Fibroblast of skin of abdomen (primary cell): ENCODE measurements at places on chromosomes 4 and X.

DNA sequence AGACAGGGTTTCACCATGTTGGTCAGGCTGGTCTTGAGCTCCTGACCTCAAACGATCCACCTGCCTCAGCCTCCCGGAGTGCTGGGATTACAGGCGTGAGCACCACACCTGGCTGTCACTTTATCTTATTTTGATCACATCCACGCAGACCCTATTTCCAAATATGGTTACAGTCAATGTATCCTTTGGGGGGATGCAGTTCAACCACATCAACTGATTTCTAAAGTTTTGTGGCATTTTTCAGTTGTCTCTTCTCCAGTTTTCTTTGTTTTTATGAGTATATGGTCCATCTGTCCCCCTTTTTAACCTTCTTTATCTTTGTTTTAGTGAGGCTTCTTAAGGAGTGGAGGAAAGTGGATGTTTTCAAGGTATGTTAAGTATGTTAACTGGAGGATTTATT lies 4.1 kb upstream of the HPF1 start:
- DNase-seq = no peak

GRCh38 chr4:118173126-118173525 lies 138.8 kb downstream of the NDST3 start:
- DNase-seq = no peak

GRCh38 chrX:125202591-125203248 lies 117.0 kb upstream of the TEX13C start:
- DNase-seq = no peak

DNA sequence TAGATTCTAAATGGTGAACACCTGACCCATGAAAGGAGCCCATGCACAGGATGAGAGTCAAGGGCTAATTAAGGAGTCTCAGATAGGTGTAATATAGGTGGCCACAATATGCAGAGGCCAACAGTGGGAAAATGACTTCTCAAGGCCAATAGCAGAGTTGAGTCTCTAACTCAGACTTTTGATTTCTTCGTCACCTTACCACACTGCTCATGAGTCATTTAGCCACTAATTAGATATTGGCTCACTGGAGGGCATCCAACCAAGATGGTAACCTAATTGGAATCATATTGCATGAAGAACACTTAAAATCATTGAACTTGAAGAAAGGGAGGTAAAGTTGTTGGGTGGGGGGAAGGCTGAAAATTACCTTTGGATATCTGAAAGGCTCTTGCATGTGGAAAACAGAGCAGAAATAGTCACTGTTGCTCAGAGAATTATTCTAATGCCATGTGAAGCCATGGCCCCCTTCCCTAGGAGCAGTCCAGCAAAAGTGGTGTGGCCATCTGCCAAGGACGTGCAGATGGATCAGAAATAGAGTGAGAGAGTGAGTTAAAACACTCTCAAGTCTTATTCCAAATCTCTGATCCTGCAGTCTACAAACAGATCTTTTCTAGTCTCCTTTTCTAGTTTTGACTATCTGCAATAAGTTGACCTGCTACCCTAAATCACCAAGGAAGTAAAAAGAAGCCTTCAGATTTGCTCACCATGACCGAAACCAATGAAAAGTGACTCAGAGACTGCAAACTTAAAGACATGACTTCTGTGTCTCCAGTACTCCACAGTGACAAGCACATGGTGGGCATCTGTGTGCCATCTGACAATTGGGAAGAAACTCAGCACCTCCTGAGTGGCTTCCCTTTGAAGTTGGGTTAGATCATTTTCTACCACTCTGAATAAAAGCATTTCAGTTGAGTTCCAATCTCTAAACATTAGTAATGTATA lies 93.9 kb upstream of the C1QTNF7 start:
- DNase-seq = peak; percentile 87

GRCh38 chrX:133390676-133391075 lies 24.6 kb downstream of the GPC4 start:
- DNase-seq = no peak

- DNase-seq = no peak
Observed at GRCh38 chr4:115396034-115396433, 282.6 kb upstream of the NDST4 start.

- no peak for DNase-seq
Observed at GRCh38 chr4:75660491-75660890, 12.7 kb downstream of the G3BP2 start.

DNA sequence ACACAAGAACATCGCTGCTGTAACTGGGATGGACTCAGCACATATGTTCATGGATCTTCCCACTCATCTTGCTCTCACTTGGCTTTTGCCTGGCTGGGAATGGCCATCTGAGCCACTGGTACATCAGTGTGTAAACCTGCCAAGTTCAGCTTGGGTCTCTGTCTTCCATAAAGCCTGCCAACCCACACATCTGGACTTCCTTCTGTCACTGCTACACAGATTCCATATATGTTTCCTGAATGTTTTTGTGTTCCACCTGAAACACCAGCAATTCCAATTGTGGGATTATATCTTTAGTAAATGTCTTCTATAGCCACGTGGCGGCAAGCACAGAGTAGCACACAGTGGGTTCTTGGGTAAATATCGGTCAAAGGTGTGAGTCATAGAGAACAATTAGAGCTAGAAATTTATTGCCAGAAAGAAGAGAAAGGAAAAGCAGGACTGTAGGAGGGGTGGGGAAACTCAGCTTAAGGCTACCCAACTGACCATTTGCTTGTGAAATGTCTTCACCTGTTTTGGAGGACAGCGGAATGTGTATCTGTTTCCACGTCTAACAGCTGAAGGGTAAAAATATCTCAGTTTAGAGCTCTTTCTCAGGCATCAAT lies 125.9 kb downstream of the MFAP3L start:
- DNase-seq = no peak

- DNase-seq = no peak
Observed at GRCh38 chr4:184713887-184714286, 20.0 kb downstream of the CENPU start.

DNA sequence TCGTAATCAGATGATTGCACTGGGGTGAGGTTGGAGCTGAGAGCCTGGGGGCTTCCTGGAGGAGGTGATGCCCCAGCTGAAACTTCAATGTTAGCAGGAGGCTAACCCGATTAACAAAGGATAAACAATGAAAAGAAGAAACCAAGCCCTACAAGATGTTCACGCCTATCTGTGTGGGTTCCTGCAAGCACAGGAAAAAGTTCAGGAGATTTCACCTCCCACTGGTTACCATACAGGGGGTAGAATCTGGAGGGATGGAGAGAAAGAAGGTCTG lies 27.5 kb downstream of the JAKMIP1 start:
- DNase-seq = no peak

DNA sequence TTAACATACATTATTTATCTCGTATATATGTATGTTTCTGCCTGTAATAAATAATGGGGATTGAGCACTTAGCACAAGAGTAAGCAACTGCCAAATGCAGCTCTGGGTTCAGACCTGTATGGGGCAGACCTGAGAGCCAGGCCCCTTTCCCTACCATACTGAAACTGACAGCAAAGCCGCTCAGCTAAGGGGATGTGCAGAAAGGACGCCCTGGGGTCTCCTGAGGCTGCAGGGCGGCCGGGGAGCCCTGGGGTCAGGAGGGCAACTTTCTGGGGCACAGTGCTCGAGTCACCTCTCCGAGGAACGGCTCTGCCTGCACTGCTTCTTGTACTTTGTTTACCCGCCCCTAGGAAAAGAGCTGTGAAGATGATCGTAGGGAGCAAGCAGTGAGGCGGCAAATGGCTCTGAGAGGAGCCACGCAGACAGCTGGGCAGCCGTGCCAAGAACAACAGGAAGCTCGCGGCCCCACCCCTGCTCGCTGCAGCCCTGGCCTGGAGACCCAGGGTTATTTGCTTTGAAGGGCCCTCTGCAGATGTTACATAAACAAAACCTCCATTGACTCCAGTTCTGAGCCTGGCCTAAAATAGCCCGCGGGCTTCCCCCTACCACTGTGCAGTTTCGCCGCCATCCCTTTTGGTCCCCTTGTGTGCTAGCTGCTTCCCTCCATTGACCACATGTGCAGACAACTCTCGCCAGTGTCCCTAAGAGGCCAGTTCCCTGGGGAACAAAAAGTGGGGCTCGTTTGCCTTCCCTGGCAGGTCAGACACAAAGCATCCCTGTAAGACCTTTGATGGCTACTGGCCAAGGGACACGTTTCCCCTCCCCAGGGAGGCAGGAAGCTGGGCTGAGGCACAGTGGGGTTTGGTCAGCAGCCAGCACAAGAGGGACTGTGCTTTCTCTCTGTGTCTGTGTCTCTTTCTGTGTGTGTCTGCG lies 111.3 kb upstream of the LNX1 start:
- DNase-seq = peak; percentile 81

GRCh38 chrX:153621949-153622598 lies 23.1 kb upstream of the CCNQ start:
- DNase-seq = no peak

DNA sequence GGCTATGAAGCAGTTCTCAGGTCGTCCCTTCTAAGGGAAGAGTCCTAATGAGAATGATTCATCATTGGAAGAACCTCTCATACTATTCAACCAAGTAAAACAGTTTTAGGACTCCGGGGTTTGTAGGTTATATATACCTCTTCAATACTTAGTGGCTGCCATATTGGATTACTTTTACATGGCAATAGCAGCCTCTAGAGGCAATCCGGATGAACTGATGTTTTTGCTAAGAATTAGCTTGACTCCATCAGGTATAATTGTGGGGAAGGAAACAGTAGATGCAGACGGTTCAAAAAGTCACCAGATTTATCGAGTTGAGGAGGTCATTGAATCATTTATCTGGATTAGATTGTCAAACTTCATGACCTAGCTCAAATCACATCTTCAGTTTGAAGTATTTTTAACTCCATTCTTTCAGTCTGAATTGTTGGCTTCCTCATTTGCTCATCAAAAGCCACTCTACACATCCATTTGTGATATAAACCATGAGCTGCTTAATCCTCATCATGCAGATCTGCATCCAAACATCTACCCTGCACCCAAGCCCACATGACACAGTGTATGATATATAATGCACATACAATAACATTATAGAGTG lies 28.4 kb downstream of the GUCY1B1 start:
- DNase-seq = peak; percentile 65

DNA sequence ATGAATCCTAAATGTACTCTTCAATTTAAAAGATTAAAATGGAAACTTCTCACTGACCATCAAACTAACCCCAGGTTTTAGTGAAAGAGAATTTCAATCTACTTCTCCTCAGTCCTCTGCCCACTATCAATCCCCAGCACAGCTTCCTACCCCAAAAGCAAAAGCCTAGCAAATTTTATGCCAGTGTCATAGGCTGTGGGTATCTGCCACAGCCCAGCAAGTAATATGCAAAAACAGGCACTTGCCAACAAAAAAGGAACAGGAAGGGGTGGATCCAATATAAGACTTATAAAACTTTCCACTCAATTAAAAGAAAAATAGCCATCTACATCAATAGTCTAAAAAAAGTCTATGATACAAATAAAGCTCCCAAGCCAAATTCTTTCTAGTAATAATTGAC lies 22.3 kb downstream of the CAMK2D start:
- no peak for DNase-seq

GRCh38 chrX:103250977-103251376 lies 4.0 kb downstream of the TCEAL8 start:
- DNase-seq = no peak

DNA sequence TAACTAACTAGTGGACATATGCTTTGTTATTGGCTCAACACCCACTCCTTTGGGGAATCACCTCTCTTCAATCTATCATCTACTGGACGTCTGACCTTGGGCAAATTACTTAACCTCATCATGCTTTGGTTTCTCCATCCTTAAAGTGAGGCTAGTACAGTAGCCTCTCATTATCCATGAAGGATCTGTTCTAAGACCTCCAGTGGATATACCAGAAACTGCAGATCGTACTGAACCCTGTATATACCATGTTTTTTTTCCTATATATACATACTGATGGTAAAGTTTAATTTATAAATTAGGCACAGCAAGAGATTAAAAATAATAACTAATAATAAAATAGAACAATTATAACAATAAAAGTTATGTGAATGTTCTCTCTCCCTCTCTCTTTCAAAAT lies 56.2 kb downstream of the HMGB3 start:
- no peak for DNase-seq

GRCh38 chrX:50813843-50814661 lies at the start of gene SHROOM4:
SHROOM4 (minus strand) TSS chrX:50814194; CDS start chrX:50814018, 176 bp downstream.
- peak; percentile 69 for DNase-seq

DNA sequence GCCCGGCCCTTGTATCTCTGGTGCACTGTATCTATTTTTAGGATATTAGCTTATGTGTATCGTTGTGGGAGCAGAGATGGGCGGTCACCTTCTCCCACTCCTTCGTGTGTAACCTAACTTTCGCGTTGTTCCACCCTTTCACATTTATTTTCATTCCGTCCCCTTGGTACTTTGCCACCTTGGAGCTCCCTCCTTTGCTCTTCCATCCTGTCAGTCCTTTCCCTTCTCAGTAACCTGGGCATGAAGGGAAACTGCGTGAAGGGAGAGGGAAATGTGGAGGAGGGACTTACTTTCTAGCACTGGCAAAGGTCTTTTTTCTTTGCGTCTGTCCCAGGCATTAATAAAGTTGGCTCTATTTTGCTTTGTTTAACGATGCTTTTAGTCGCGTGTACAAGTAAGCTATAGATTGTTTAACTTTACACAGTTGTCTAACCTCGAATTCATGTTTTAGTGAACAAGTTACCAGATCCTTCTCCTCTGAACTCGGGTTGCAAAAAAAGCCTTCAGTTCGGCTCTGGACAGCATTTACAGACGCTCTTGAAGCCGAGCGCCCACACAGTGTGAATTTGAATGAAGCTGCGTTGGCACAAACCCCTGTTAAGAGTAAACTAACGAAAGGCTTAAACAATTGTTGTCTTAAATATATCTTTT lies 3.9 kb downstream of the PCDH10 start:
- no peak for DNase-seq

DNA sequence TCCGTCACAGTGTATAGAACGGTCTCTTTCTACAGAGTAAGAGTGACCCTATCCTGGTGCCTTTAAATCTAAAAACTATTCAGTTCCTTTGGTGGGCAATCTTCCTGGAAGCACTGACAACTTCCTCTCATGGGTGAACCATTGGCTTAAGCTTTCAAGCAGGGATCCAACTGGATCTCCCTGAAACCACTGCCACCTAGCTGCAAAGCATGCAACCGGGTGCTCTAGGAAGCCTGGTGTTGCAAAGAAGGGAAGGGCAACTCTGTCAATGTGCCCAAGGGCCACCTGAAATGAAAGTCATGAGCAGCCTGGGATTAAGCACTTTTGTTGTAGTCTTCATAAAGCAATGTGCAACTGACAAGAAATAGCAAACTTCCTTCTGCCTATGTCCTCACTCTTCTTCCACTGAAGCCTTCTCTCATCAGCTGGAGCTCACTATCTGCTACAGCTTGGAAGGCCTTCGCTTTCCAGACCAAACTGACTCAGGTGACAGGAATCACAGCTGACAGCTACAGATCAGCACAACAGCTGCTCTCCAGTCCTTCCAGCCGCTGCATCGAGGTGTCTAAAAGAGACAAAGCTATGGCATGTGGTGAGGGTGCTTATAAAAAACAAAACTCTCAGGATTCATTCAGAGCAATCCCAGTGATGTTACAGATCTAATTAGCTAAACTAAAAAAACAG lies 46.1 kb downstream of the SETD7 start:
- DNase-seq = peak; percentile 7

- peak; percentile 3 for DNase-seq
Observed at GRCh38 chr4:186190581-186191199, 677 bp upstream of the CYP4V2 start.

- DNase-seq = no peak
Observed at GRCh38 chr4:138741766-138742377, 273.7 kb upstream of the NOCT start.
